ENCODE measurements at places on chromosomes 12 and 14. TPM values are rescaled to one million over a fixed set of nuclear protein-coding genes. Genes with fewer than 3 reads are reported as not detected.

DNA sequence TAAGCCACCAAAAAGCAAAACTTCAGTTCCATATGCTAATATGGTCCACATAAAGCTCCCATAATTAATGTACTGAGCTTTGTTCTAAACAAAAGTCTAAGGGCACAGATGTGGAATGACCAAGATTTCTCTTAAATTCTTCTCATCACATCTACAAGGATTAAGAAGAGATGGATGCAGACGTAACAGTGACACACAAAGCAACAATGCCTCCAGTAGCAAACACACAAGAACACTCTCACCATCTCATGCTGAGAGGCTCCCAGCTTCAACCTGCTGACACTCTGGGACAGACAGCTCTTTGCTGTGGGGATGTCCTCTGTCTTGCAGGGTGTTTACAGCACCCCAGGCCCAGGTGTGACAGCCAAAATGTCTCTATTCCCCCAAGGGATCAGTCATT is 48.2 kb downstream of the SETD3 start:
- H3K4me3 ChIP-seq = no peak overlapping the region
- peaks cover 30% of the 10 kb centered on the region for H3K36me3 ChIP-seq
- no peaks in the 10 kb centered on the region for H3K4me1 ChIP-seq
- no peak overlapping the region for H3K27ac ChIP-seq
- no peak for DNase-seq

Gene GPR84
- total RNA-seq = not detected

- H3K36me3 ChIP-seq = no peaks in the 10 kb centered on the region
- H3K4me1 ChIP-seq = peaks cover 41% of the 10 kb centered on the region
- no peak for DNase-seq
- peak overlapping the region; percentile 94 for H3K27ac ChIP-seq
- H3K27me3 ChIP-seq = no peaks in the 10 kb centered on the region
Observed at GRCh38 chr12:57547288-57548012, 458 bp upstream of the DCTN2 start.

- DNase-seq = no peak
- no peaks in the 10 kb centered on the region for H3K4me1 ChIP-seq
- H3K27me3 ChIP-seq = no peaks in the 10 kb centered on the region
Observed at GRCh38 chr12:40768125-40768864, 76.1 kb downstream of the CNTN1 start.

- DNase-seq = no peak
- H3K4me3 ChIP-seq = no peak overlapping the region
- H3K27me3 ChIP-seq = no peaks in the 10 kb centered on the region
- H3K36me3 ChIP-seq = peaks cover 16% of the 10 kb centered on the region
Observed at GRCh38 chr12:56601503-56601902, 28.6 kb downstream of the BAZ2A start.

DNA sequence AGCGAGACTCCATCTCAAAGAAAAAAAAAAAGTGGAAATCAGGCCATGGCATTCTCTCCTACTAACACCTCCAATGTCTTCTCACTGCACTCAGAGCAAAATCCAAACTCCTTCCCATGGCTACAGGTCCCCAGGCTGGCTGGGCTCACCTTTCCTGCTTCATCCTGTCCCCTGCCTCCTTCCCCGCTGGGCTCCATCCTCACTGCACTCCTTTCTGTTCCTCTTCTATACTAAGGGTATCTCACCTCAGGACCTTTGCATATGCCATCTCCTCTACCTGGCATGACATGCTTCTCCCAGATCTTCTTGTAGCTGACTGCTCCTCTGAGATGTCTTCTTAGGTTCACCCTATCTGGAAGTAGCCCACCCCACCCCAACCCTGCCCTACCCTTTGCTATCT is 111.1 kb downstream of the DPF3 start:
- no peak overlapping the region for H3K4me3 ChIP-seq
- no peaks in the 10 kb centered on the region for H3K36me3 ChIP-seq
- no peak overlapping the region for H3K27ac ChIP-seq
- no peaks in the 10 kb centered on the region for H3K27me3 ChIP-seq

GRCh38 chr12:77645966-77646598 is 184.6 kb upstream of the NAV3 start:
- no peak overlapping the region for H3K27ac ChIP-seq
- H3K4me3 ChIP-seq = no peak overlapping the region
- H3K27me3 ChIP-seq = no peaks in the 10 kb centered on the region
- H3K36me3 ChIP-seq = no peaks in the 10 kb centered on the region
- no peaks in the 10 kb centered on the region for H3K4me1 ChIP-seq

Gene GOLGA5
- total RNA-seq = 30.0 TPM

DNA sequence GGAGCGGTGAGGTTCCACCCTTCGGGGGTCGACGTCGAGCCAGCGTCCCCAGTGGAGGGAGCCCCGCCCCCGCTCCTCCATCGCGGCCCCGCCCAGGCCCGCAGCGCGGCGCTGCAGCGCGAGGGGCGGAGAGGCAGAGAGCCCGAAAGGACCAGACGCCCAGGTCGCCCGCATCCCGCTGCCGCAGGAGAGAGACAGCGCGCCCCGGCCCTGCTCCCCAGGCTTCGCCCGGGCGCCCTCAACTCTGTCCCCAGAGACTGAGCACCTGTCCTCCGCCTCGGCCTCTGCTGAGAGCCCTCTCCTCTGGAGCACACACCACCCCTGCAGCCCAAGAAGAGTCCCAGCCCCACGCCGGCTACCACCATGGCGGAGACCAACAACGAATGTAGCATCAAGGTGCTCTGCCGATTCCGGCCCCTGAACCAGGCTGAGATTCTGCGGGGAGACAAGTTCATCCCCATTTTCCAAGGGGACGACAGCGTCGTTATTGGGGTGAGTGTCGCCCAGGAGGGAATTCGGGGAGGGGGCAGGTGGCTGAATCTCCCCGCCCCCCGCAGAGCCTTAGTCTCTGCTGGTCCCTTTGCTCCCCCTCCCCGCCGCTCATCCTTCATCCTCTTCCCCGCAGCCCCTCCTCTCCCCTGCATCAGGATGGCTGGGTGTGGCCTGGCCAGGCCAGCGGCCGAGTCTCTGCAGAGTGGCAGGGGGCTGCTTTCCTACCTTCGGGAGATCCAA is at the start of gene KIF5A:
TSS of gene KIF5A (plus strand) at position 136 of the 732 bp plus-strand sequence. CDS start at position 364, 228 bp downstream.
- peak within 1 kb of the TSS; percentile 47 for H3K4me3 ChIP-seq
- DNase-seq = no peak
- H3K27ac ChIP-seq = no peak within 1 kb of the TSS
- H3K36me3 ChIP-seq = no peaks in the 10 kb centered on the region
- peaks cover 27% of the 10 kb centered on the region for H3K4me1 ChIP-seq
- H3K27me3 ChIP-seq = no peaks in the 10 kb centered on the region

DNA sequence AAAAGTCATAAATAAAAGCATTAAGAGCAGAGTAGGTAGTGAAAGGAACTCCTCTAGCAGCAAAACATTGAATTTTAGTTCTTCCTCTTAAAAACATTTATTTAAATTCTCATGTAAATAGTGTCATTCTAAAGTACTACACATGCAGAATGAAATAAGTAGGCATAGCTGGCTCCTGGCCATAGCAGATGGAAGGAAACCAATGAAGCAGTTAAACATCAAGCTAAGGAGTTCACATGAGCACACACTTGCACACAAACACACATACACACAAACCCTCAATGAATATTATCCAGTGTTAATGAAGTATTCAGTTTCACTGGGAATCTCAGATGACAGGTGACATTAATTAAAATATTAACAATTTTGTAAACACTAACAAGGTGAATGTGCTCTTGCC is 69.3 kb downstream of the SLC35F4 start:
- H3K27ac ChIP-seq = no peak overlapping the region
- no peak overlapping the region for H3K4me3 ChIP-seq
- H3K4me1 ChIP-seq = no peaks in the 10 kb centered on the region
- no peaks in the 10 kb centered on the region for H3K36me3 ChIP-seq
- H3K27me3 ChIP-seq = no peaks in the 10 kb centered on the region

Gene PLEK2
- total RNA-seq = 4.4 TPM

- H3K27me3 ChIP-seq = no peaks in the 10 kb centered on the region
- no peaks in the 10 kb centered on the region for H3K36me3 ChIP-seq
- H3K27ac ChIP-seq = no peak overlapping the region
- no peak for DNase-seq
- no peak overlapping the region for H3K4me3 ChIP-seq
Observed at GRCh38 chr14:52683985-52684520, 11.3 kb downstream of the ERO1A start.
